ENCODE measurements at places on chromosomes 1 and 21. TPM values are rescaled to one million over a fixed set of nuclear protein-coding genes. Genes with fewer than 3 reads are reported as not detected.

DNA sequence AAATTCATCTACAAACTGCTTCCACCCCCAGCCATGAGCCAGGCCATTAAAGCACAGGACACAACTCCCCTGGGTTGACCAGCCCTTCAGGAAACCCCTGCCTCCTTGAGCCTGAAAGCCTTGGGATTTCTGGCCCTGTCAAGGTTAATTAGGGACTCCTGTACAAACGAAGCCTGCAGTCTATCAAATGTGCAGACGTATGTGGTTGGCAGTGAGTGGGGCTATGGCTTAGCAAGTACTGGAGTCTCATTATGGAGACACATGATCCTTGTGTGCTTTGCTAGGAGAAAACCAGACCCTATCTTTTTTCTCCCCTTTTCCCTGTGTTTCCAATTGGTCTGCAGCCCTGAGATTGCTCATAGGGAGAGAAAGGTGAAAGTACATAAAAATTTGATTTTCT lies 588.3 kb upstream of the USP24 start:
- no peak for DNase-seq

GRCh38 chr1:3570066-3570986 lies 41.0 kb downstream of the MEGF6 start:
- no peak for DNase-seq

GRCh38 chr1:114902343-114902742 lies 47.7 kb downstream of the SYCP1 start:
- no peak for DNase-seq

GATAD2B gene
- 58.3 TPM for total RNA-seq

All from Calu3 (cell line).